K562 (cell line): ENCODE measurements at places on chromosomes 5 and 9. TPM values are rescaled to one million over a fixed set of nuclear protein-coding genes. Genes with fewer than 3 reads are reported as not detected.

- no peak overlapping the region for H3K4me3 ChIP-seq
- no peak for DNase-seq
- H3K27ac ChIP-seq: no peak overlapping the region
- H3K27me3 ChIP-seq: no peaks in the 10 kb centered on the region
- no peaks in the 10 kb centered on the region for H3K36me3 ChIP-seq
These were observed 425.6 kb upstream of the RORB start for GRCh38 chr9:74071502-74071901.

DNA sequence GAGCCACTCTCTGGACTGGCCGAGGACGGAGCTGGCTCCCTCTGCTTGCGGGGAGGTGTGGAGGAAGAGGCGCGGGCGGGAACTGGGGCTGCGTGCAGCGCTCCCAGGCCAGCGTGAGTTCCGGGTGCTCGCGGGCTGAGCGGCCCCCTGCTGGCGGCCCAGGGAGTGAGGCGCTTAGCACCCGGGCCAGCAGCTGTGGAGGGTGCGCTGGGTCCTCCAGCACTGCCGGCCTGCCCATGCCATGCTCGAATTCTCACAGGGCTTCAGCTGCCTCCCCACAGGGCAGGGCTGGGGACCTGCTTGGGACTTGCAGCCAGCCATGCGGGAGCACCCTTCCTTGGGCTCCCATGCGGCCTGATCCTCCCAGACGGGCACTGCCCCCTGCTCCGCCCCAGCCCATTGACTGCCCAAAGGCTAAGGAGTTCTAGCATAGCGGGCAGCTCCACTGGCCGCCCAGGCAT lies 416.9 kb downstream of the MRPS30 start:
- H3K27ac ChIP-seq: no peak overlapping the region
- no peak for DNase-seq

- H3K4me3 ChIP-seq: no peak overlapping the region
- no peak for DNase-seq
- H3K36me3 ChIP-seq: no peaks in the 10 kb centered on the region
- no peak overlapping the region for H3K27ac ChIP-seq
These were observed 124.3 kb downstream of the RASEF start for GRCh38 chr9:82938426-82939218.

- H3K27ac ChIP-seq: no peak overlapping the region
- H3K4me3 ChIP-seq: no peak overlapping the region
- no peaks in the 10 kb centered on the region for H3K4me1 ChIP-seq
- DNase-seq: no peak
These were observed 13.7 kb downstream of the C6 start for GRCh38 chr5:41199660-41200059.

The OR1B1 gene
- not detected in 2 replicates for total RNA-seq
